ENCODE measurements at places on chromosomes 2 and 18. TPM values are rescaled to one million over a fixed set of nuclear protein-coding genes. Genes with fewer than 3 reads are reported as not detected.
A peak's percentile ranks its signal among the peaks of the same experiment; 100 is the strongest.

DNA sequence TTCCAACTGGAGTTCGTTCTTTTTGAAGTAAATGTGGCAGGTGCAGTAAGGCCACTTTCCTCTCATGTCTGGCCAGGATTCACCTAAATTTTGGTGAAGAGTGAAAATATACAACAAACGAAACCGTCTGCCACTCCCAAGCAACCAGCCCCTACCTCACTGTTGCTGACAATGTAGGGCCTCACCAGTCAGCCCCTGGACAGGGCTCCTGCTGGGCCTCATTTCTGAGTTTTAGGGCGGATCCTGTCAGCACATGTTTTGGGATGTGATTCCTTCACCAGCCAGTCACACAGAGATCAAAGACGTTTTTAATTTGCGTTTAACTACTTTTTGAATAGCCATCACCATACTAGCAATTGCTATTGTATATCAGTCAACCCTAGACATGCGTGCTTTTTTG, 185.0 kb downstream of the WDR7 start:
- H3K27me3 ChIP-seq, result no peaks in the 10 kb centered on the region
- DNase-seq, result no peak
- H3K27ac ChIP-seq, result no peak overlapping the region
- no peaks in the 10 kb centered on the region for H3K36me3 ChIP-seq
- H3K4me1 ChIP-seq, result no peaks in the 10 kb centered on the region

FAM237A gene
- not detected for total RNA-seq

- no peaks in the 10 kb centered on the region for H3K27me3 ChIP-seq
- peaks cover 7% of the 10 kb centered on the region for H3K36me3 ChIP-seq
- no peak overlapping the region for H3K4me3 ChIP-seq
- no peaks in the 10 kb centered on the region for H3K4me1 ChIP-seq
- DNase-seq, result no peak
These were observed 81.8 kb downstream of the INO80D start for GRCh38 chr2:206004004-206004693.

DUSP2 gene
- total RNA-seq, result 4.9 TPM

GRCh38 chr18:60197671-60198462, 174.7 kb downstream of the MC4R start:
- H3K4me3 ChIP-seq, result no peak overlapping the region
- no peaks in the 10 kb centered on the region for H3K27me3 ChIP-seq
- H3K27ac ChIP-seq, result no peak overlapping the region
- no peaks in the 10 kb centered on the region for H3K4me1 ChIP-seq
- no peak for DNase-seq

GRCh38 chr18:49764032-49764431, 49.3 kb downstream of the ACAA2 start:
- DNase-seq, result no peak
- H3K36me3 ChIP-seq, result no peaks in the 10 kb centered on the region
- no peak overlapping the region for H3K27ac ChIP-seq
- H3K4me1 ChIP-seq, result no peaks in the 10 kb centered on the region
- H3K27me3 ChIP-seq, result no peaks in the 10 kb centered on the region

CDK15 gene
- total RNA-seq, result 4.8 TPM

- H3K27ac ChIP-seq, result no peak overlapping the region
- 0 out of 2 replicates have a peak, but pooled peaks cover 2% of the 10 kb centered on the region for H3K4me1 ChIP-seq
- H3K27me3 ChIP-seq, result no peaks in the 10 kb centered on the region
- no peak for DNase-seq
- H3K4me3 ChIP-seq, result no peak overlapping the region
- H3K36me3 ChIP-seq, result no peaks in the 10 kb centered on the region
These were observed 87.4 kb upstream of the SP3 start for GRCh38 chr2:174052584-174052976.

SCN3A gene
- total RNA-seq, result not detected

DNA sequence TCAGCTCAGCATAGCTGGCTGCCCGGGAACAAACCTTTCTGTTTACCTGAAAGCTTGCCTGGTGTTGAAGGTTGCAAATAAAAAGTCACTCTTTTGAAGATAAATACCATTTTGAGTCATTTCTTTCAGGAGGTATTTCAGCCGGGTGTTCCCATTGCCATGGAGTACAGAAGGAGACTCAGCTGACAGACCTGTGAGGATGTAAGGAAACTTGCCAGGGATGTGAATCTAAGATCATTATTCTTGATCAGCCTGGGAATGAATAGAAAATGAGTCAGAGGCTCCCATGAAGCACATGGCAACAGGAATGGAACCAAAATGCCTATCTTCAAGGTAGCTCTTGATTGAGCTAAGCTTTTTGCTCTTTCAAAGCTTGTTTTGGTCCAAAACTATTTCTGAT, 231.2 kb downstream of the CYRIA start:
- H3K27ac ChIP-seq, result no peak overlapping the region
- no peaks in the 10 kb centered on the region for H3K36me3 ChIP-seq
- no peaks in the 10 kb centered on the region for H3K27me3 ChIP-seq

DNA sequence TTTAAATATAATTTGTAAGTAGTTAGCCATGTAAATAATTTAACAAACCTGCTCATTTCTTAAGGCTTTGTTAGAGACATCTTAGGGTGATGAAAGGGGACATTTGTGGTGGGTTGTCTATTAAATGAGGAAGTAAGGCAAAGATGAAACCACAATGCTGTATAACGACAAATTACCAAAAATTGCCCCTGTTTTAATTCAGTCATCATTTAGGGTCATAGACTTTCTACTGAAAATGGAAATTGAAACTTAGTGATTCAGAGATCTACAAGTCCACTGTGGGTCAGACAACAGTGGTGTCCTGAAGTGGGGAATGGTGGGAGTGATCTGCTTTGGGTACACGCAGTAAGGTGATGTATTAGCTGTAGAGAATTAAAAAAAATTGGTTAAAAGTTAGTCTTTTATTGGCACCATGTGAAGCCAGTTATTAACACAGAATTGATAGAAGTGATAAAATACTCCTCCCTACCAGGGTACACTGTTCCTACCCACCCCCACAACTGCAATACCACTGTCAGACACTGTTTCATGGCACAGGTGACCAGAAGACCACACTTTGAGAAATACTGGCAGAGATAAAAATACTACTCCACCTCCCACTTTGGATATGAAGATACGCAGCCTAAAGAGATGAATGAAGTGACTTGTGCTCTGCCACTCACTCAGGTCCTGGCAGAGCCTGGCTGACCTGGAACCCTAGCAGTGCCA, 13.4 kb downstream of the CERS6 start:
- DNase-seq, result no peak
- no peak overlapping the region for H3K4me3 ChIP-seq
- no peaks in the 10 kb centered on the region for H3K27me3 ChIP-seq
- H3K27ac ChIP-seq, result 0 out of 2 replicates have a peak overlapping the region, but pooled peaks have one; percentile 24
- no peaks in the 10 kb centered on the region for H3K36me3 ChIP-seq

GRCh38 chr2:233287871-233288270, 19.7 kb upstream of the SAG start:
- no peaks in the 10 kb centered on the region for H3K4me1 ChIP-seq
- DNase-seq, result no peak
- peaks cover 32% of the 10 kb centered on the region for H3K36me3 ChIP-seq
- H3K27ac ChIP-seq, result no peak overlapping the region
- H3K4me3 ChIP-seq, result no peak overlapping the region
- H3K27me3 ChIP-seq, result no peaks in the 10 kb centered on the region

MSH6 gene
- 98.0 TPM for total RNA-seq

DNA sequence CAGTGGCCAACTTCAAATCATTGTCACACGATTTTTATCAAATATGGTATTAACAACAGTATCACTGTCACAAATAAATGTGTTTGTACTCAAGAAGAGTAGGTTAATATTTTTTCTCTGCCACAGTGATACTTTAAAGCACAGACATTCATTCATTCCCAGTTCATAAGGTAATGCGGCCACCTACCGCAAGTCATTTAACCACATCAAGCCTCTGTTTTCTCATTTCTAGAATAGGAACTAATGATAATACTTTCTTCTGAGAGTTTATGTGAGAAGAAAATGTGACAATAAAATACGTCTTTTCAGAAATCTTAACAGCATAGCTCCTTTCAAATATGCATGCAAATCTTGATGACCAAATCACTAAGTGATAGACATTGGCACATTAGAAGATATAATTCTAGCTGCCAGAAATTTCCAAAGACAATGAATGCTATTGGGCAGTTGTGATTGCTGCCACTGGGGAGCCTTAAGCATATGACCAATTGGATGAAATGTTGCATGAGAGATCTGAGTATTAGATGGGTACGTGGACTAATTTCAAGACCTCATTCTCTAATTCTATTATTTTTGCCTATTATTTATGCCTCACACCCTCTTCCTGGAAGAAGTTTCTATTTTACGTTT, 430.9 kb downstream of the PID1 start:
- H3K27ac ChIP-seq, result no peak overlapping the region
- no peaks in the 10 kb centered on the region for H3K36me3 ChIP-seq
- H3K4me3 ChIP-seq, result no peak overlapping the region
- H3K4me1 ChIP-seq, result no peaks in the 10 kb centered on the region

- H3K4me1 ChIP-seq, result no peaks in the 10 kb centered on the region
- no peaks in the 10 kb centered on the region for H3K36me3 ChIP-seq
- H3K27ac ChIP-seq, result no peak overlapping the region
- H3K4me3 ChIP-seq, result no peak overlapping the region
- DNase-seq, result no peak
These were observed 649.4 kb upstream of the ZEB2 start for GRCh38 chr2:145169285-145169684.

DNA sequence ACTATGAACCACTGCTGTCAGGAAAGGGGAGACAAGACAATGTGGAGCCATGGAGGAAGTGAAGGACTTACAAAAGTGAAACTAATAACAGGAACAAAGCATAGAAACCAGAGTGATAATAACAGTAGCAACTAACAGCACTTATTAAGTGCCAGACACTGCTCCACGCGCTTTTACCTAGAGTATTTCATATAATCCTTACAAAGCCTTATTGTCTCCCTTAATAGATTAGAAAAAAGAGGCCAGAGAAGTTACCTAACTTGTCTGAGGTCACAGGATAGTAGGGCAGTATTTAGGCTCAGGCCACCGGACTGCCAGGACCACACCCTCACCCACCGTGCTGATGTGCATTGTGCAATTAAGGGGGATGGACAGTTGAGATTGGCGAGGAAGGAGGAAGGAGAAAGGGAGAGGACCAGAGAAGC, 98.6 kb upstream of the NFU1 start:
- H3K4me3 ChIP-seq, result no peak overlapping the region
- H3K4me1 ChIP-seq, result peaks cover 6% of the 10 kb centered on the region
- H3K27ac ChIP-seq, result no peak overlapping the region

DNA sequence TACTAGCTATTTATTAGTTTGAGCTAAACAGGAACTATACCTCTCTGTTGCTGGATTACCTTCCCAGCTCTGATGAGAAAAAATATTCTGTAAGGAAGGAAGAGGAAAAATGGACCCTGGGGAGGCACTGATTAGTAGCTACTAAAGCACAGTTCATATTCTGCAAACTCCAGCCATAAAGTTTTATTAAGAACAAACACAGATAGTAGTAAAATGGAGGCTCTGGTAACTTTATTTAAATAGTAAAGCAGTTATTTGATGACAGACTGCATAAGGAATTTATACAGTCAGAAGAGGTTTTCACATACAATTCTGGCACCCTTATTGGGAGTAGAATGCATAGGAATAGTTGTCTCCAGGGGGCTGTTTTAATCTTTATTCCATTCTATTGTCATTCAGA, 84.1 kb downstream of the XIRP2 start:
- H3K36me3 ChIP-seq, result no peaks in the 10 kb centered on the region
- no peaks in the 10 kb centered on the region for H3K27me3 ChIP-seq
- DNase-seq, result no peak
- no peak overlapping the region for H3K4me3 ChIP-seq
- no peaks in the 10 kb centered on the region for H3K4me1 ChIP-seq

DNA sequence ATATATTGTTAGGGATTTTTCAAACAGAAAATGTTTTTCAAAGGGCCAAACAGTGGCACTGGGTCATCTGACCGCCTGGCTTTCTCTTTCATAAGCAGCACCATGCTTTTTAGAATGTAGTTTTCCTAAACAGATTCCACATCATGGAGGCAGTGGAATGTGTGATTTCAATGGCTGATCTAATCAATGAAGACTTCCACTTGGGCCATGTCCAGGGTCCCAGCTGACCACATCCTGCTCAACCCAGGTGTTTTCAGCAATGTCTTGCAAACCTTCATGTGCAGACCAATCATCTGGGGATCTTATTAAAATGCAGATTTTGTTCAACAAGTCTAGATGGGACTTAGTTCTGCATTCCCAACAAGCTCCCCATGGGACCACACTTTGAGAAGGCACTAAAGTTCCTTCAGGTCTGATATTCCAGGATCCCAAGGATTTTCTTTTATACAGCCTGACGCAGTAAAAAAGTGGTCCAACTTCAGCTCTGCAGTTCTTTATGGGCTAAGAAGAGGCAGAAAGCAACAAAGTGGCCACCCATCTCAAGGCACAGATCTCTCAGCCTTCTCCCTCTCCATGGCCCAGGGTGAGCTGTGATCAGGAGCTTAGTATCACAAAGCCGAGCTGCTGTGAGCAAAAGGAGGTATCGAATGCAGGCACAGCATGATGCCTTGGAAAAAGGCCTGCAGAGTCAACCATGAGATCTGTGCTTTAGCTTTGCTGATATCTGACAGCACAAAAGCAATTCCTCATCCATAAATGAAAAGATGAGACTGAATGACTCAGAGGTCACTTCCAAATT, 3.7 kb downstream of the ALKAL2 start:
- no peaks in the 10 kb centered on the region for H3K4me1 ChIP-seq
- peaks cover 9% of the 10 kb centered on the region for H3K36me3 ChIP-seq
- peaks cover 2% of the 10 kb centered on the region for H3K27me3 ChIP-seq
- H3K27ac ChIP-seq, result no peak overlapping the region
- no peak for DNase-seq

MRO gene
- not detected for total RNA-seq

DNA sequence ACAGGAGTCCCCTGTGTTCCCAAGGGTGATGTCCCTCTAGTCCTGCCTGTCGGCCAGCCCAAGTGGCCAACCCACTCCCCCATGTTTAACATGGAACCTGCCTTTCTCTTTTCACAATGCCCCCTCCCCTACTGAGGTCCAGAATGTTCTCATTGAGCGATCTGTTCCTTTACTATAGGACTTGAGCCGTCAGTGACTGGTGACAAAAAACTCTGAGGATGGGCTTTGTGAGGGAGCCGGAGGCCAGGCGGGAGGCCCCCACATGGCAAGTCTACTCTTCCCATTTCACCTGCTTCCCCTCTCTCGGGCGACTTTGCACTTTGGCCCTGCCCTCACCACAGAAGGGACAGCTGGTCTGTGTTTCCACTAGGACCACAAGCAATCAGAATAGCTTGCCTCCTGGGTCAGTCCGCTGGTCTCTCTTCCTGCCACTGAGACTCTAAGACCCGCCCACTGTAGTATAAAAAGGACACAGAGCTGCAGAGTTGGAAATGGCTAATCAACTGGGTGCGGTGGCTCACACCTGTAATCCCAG, 146.5 kb upstream of the RAB12 start:
- no peak overlapping the region for H3K4me3 ChIP-seq
- H3K36me3 ChIP-seq, result no peaks in the 10 kb centered on the region
- DNase-seq, result no peak
- no peaks in the 10 kb centered on the region for H3K27me3 ChIP-seq
- H3K4me1 ChIP-seq, result no peaks in the 10 kb centered on the region

- DNase-seq, result no peak
- H3K36me3 ChIP-seq, result no peaks in the 10 kb centered on the region
- H3K4me1 ChIP-seq, result no peaks in the 10 kb centered on the region
- H3K4me3 ChIP-seq, result no peak overlapping the region
- no peaks in the 10 kb centered on the region for H3K27me3 ChIP-seq
These were observed 158.3 kb upstream of the CAVIN2 start for GRCh38 chr2:192005211-192005610.

Data from Panc1 (cell line).